OCI-LY7 (cell line): ENCODE measurements at places on chromosomes 2 and 18.

GRCh38 chr2:135563793-135564192 is 32.5 kb downstream of the R3HDM1 start:
- no peak for DNase-seq

DNA sequence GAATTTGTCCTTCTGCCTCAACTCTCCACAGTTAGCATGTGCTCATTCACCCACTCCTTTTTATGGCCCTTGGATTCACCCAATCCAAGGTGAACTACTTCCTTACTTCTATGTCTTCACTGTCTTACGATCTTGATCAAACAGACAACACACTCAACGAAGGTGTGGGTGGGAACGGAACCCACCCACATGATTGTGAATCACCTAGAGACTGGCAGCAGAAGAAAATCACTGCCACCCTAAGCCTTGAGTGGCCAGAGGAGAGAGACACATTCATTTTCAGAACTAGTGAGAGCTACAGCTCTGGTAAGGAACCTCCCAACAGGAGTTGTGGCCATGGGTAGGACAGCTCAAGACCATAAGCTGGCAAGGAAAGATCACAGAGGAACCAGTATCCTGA is 194.3 kb downstream of the PLCL1 start:
- DNase-seq: no peak

GRCh38 chr18:49723648-49724180 is 89.6 kb downstream of the ACAA2 start:
- no peak for DNase-seq

DNA sequence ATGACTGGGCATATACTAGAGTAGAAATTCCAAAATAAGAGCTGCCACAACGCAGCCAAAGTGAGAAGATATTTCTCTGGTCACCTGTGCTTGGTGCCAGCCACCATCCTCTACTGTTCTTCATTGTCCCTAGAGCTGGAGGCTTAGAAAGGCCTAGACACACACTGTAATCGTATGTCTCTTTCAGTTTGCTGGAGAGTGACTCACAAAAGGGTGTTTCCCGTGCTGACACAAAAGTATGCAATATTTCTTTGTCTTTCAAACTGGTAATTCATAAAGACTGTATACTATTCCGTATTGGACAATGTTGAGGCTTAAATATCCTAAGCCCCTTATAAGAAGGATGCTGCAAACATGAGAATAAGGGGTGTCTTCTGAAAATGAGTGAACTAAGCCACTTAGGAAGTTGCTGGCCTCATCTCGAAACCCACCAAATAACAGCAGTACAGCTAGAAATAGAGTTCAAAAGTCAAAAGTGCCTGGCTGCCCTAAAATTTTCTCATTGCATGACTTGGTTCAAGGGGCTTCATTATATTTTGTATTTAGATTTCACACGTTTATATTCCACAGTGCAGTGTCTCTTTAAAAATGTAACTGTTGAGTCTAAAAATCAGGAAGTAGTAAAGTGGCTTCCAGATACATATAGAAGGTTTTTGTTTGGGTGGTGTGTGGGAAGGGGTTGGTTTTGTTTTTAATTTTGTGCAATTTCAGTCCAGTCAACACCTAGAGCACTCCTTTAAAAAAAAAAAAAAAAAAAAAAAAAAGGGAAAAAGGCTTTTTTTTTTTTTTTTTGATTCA is 601.1 kb downstream of the ARHGAP15 start:
- DNase-seq: no peak

DNA sequence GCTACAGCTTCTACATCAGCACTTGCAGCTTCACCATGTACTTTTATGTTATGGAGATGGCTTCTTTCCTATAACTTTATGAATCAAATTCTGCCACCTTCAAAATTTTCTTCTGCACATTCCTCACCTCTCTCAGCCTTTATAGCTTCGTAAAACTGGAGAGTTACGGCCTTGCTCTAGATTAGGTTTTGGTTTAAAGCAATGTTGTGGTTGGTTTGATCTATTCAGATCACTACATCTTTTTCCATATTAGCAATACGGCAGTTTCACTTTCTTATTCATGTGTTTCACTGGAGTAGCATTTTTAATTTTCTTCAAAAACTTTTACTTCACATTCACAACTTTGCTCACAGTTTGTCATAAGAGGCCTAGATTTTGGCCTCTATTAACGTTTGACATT is 242.9 kb upstream of the GYPC start:
- no peak for DNase-seq

DNA sequence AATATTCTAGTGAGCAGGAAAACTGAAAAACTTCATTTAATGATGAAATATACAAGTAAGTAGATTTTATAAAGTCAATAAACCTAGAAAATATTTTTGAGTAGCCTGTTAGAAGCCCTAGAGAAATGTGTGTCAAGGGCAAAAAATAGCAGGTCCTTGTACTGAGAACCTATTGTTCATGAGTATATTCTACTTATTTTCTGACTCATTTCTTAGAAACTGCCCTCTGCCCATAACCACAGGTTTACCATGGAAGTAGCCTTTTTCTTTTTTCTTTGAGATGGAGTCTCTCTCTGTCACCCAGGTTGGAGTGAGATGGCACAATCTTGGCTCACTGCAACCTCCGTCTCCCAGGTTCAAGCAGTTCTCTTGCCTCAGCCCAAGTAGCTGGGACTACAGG is 19.4 kb upstream of the SELENOI start:
- DNase-seq: no peak

DNA sequence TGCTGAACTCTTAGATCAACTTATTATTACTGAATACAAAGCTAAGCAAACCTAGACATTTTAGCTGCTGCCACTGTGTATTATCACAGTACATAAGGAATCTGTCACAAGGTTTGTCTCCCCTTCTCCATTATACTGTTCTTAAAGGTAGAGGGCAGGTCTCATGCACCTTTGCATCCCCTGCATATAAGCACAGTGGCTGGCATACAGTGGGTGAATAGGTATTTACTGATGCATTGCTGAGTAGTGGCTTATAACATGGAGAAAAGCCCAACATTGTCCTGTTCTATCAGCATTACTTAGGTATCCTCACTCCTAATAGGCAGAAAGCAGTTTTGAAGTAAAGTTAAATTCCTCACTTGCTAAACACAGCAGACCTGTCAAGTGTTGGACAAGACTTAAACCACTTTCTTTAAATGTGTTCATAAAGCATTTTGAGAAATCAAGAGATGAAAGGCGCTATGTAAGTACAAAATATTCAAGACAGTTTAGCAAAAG is 43.6 kb downstream of the SF3B1 start:
- no peak for DNase-seq

DNA sequence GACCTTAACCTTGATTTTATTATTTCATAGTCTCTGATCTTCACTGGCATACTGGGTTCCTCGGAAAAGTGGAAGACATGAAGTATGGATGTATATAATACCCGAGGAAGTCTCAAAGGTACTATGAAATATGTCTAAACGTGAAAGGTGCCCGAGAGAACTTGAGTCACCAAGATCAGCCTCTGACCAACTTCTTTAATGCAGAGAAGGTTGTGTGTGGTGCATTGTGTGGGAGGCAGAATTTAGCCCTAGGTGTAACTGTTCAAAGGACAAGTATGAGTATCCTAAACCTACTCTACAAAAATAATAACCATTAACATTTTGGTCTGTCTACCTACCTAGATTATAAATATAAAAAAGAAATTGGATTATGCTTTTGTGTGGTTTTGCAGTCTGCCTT is 36.1 kb downstream of the OSBPL6 start:
- no peak for DNase-seq

DNA sequence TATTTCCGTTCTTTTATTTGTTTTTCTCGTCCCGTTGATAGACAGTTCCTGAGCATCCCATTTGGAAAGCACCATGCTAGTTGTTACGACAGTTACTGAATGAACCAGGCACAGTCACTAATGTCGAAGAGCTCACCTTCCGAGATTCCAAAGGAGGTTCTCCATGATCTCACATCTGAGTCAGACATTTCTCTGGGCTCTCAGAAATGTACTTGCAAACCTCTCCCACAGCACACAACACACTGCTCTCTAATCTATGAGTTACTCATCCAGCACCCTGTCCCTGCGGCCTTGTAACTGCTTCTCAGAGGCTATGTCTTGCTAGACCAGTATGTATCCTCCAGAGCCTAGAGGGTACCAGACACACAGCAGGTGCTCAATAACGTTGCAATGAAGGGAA is 174.7 kb downstream of the DNER start:
- DNase-seq: no peak

DNA sequence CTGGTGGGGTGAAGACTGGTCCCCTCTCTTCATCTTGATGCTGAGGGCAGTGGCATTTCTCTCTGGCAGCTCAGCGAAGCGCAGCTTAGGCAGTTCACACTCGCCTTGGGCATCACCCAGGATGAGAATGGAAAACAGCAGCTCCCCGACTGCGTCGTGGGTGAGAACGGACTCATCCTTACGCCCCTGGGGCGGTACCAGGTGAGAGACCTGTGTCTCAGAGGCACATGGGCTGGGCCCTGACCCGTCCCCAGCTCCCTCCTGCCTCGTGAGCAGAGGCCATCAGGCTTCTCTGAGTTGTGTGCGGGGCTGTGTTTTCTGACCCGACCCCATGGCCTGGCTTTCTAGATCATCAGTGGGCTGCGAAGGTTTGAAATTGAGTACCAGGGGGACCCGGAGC is 8.2 kb upstream of the CCDC74A start:
- DNase-seq: no peak

- no peak for DNase-seq
These were observed 36.4 kb downstream of the CFAP221 start for GRCh38 chr2:119580550-119581072.

GRCh38 chr18:56962322-56962721 is 184.6 kb upstream of the BOD1L2 start:
- DNase-seq: no peak

GRCh38 chr2:229531594-229531993 is 182.8 kb downstream of the DNER start:
- DNase-seq: no peak

GRCh38 chr2:238031751-238032150 is 29.1 kb upstream of the SCLY start:
- no peak for DNase-seq

GRCh38 chr2:165110394-165110793 is 93.5 kb downstream of the SCN3A start:
- DNase-seq: no peak

DNA sequence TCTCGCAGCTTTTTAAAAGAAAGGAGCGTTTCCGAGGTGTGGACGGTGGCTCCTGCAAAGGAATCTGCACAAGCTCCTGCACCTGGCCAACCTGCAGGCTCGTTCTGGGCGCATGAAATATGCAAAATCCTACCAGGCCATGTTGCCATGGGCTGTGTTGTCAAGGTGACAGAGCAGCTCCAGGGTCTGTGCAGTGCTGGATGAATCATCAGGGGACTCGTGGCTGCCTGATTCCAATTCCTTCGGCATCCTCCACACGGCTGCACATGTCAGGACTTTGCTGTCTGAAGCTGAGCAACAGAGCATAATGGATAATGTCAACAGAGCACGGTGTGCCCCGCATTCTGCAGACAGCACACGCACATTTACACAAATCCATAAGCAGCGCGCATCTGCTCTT is 120.5 kb downstream of the EIPR1 start:
- DNase-seq: no peak

GRCh38 chr2:72824224-72824842 is 1.5 kb downstream of the EXOC6B start:
- DNase-seq: no peak

- DNase-seq: no peak
These were observed 15.1 kb downstream of the ACKR3 start for GRCh38 chr2:236584521-236585384.

DNA sequence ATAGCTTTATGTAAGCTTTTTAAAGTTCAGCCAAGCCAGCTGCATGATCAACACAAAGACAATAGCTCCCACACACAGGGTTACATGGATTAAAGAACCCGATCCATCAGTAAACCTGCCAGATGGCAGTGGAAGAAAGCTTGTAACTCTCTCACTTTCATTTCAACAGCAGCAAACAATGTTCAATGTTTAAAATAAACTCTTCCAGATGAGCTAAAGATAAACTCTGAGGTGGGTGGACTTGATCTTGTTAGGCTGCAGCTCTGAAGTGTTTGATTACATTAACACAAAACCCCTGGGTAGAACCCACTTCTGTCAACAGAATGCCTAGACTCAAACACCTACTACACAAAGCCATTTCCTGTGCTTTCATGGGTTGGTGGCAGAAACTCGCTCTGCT is 13.9 kb downstream of the RDH14 start:
- DNase-seq: peak; percentile 5

GRCh38 chr18:62963507-62963906 is 248.2 kb downstream of the PHLPP1 start:
- no peak for DNase-seq

GRCh38 chr2:180158961-180159360 is 151.9 kb upstream of the CWC22 start:
- DNase-seq: no peak

DNA sequence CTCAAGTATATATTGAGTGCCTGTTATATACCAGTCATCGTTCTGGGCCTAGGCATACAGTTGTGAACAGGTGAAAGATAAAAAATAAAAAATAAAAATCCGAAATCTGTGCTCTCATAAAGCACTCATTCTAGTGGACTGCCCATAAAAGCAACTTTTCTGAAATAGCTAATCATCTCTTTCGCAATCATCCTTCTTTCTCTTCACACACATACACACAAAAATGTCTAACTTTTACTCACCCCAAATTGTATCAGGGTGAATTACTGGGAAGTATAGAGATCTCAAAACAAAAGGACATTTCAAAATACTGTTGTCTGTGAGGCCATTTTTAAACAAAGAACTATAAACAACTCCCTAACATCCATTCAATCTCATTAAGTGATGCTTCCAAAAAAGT is 29.6 kb upstream of the ORC2 start:
- no peak for DNase-seq

- no peak for DNase-seq
These were observed 2.8 kb upstream of the KLHL14 start for GRCh38 chr18:32775628-32776027.

GRCh38 chr2:106579750-106580197 is 92.6 kb downstream of the CD8B2 start:
- no peak for DNase-seq

DNA sequence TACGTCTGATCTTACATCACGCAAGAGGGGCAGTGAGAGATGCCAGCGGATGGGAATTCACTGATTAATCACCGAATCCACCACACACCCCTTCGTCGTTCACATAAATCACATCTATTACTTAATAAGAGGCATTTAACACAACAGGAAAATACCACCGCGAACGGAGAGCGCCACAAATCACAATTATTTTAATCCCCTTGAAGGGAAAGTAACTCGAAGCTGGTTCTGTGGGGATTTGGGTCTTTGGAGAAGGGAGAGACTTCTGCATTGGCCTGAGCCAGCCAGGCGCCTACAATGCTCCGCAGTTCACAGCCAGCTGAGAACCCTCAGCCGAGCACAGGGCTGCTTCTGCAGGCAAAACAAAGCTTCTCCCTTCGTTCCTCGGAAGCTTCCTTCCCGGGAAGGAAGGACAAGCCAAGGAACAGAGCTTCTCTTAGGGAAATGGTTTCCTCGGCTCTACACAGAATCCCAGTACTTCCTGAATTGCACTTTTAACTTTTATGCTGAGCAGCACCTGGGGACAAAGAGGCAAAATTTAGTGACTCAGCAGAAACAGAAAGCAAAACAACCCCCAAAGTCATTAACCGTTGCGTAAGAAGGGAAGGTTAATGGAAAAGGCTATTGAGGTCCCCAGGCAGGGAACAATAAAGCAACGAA is at the start of gene LRP1B:
Gene LRP1B, minus strand, starts transcription at position 7 of the 660 bp plus-strand sequence. CDS start 287 bp downstream, outside the sequence.
- no peak for DNase-seq
